ENCODE measurements at places on chromosomes 16 and 17.

GRCh38 chr16:84829168-84829965, 9.6 kb downstream of the CRISPLD2 start:
- no peak for DNase-seq

DNA sequence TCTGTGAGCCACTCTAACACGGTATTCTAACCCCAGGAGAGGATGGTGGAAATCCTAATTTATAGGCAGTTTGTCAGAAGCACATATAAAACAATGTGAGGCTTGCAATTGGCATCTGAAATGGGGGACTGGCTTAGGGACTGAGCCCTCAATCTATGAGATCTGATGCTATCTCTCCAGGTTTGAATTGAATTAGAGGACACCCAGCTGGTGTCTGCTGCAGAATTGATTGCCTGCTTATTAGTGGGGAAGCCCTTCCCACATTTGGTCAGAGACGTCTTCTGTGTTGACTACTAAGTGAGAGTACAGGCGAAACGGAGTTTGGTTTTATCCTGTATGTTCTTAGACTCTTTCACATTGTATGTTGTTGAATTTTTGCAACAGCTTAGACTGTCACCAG, 13.6 kb upstream of the TMIGD1 start:
- no peak for DNase-seq

GRCh38 chr16:60929-61878, 7.6 kb downstream of the SNRNP25 start:
- DNase-seq: no peak

DNA sequence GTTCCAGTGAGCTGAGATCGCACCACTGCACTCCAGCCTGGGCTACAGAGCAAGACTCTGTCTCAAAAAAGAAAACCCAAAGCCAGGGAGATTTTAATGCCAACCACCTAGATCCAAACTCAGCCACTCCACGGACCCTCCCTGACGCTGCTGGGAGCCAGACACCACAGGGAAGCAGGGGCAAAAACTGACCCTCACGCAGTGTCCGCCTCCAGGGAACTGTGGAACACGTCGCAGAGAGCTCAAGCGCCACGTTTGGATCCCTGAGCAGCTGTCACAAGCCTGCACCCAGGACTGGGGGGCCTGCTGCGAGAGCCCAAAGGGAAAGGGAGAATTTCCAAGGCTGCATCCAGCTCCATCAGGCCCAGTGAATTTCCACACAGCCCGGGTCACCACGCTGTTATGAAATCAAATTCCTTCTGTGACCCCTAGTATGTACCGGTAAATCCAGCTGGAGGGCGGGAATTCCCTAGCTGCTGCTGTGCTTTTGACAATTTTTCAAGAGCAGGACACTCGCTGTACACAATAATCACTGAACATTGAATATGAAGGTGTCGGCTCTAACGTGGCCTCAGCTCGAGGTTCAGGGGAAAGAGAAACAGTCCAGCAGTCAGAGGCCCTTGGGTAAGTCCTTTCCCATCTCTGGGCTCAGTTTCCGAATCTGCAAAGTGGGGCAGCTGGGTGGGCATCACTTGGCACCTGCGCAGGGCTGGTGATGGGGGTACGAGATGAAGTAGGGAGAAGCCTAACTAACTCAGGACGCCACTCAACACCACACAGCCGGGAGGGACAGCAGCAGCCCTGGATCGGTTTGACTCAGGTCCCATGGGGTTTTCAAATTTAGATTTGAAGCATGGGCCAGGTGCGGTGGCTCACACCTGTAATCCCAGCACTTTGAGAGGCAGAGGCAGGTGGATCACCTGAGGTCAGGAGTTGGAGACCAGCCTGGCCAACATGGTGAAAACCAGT, 8.6 kb downstream of the CARHSP1 start:
- no peak for DNase-seq

GRCh38 chr16:14007450-14007849, 63.7 kb upstream of the MRTFB start:
- no peak for DNase-seq

- no peak for DNase-seq
Observed at GRCh38 chr16:70741783-70742125, 55.9 kb upstream of the MTSS2 start.

- DNase-seq: no peak
Observed at GRCh38 chr17:57120814-57121213, 35.8 kb downstream of the AKAP1 start.

- DNase-seq: no peak
Observed at GRCh38 chr16:77246150-77246549, 46.9 kb downstream of the SYCE1L start.

DNA sequence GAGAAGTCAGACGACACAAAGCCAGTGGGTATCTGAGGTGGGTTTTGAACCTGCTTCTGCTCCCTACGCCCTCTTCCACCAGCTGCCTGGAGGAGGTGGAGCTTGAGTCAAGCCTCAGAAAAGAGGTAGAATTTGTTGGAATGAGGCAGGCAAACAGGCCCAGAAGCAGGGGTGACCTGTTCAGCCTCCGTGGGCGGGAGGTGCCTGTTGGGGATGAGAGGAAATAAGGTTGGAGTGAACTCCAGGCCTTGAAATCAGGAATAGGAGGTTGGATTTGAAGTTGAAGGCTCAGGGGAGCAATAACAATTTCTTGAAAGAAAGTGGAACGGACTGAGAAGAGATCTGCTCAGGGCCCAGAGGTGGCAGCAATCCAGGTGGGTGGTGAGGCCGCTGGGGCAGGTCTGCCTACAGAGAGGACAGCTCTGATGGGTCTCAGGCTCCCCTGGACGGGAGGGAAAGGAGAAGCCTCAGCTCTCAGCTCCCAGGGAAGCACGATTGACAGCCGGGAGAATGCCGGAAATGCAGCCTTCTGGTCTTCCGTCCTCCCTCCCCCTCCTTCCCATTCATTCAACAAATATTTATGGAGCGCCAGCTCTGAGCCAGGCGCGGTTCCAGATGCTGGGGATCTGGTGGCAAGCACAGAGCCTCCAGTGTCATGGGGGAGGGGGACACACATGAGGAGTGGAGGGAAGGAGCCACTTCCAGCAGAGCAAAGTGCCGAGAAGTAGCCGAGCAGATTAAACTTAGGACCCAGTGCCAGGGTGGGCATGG, 61.9 kb upstream of the CIBAR2 start:
- no peak for DNase-seq

- DNase-seq: no peak
Observed at GRCh38 chr16:70457446-70458166, 3.2 kb downstream of the FCSK start.

- no peak for DNase-seq
Observed at GRCh38 chr16:898216-898615, 72.6 kb downstream of the LMF1 start.

GRCh38 chr17:63349478-63350000, 96.6 kb downstream of the CYB561 start:
- DNase-seq: no peak

GRCh38 chr17:83081684-83082201, 2.3 kb downstream of the METRNL start:
- no peak for DNase-seq

DNA sequence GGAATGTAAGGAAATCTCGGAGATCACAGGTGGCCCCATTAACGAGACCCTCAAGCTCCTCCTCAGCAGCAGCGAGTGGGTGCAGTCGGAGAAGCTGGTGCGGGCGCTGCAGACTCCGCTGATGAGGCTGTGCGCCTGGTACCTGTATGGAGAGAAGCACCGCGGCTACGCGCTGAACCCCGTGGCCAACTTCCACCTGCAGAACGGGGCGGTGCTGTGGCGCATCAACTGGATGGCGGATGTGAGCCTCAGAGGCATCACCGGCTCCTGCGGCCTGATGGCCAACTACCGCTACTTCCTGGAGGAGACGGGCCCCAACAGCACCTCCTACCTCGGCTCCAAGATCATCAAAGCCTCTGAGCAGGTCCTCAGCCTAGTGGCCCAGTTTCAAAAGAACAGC, 16.2 kb downstream of the MLYCD start:
- no peak for DNase-seq

DNA sequence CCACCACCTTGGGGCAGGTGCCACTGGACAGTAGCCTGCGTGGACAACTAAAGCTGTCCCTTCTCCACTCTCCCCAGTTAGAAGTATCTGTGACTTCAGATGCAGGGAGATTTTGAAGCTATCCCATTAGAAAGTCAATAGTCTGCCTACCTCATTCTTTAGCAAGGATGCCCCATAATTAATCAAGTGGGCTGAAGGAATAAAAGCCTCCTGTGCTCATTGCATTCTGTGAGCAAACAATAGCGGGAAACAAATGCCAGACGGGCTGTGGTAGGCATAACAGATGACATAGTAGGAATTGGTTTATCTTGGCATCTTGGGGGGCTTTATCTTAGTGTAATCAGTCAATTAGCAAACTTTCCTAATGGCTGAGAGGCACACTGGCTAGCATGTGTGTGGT, 96.7 kb upstream of the HSBP1 start:
- DNase-seq: no peak

- DNase-seq: no peak
Observed at GRCh38 chr16:25823891-25824290, 132.1 kb downstream of the HS3ST4 start.

DNA sequence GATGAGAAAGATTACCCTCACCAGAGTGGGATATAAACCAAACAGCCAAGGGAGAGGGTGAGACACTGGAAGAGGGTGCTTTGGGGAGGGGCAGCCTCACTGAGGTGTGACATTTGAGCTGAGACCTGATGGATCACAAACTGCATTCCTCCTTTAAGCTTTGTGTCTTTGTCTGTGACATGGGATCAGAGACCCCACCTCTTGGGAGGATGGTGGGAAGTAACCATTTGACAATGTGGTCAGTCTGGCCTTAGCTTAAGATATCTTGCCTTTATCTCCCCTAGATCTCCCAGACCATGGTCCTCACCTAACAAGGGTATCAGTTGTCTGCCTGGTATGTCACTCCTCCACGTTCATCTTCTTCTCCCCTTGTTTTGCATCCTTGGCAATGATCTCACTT, 163.4 kb downstream of the SHISA9 start:
- DNase-seq: no peak

DNA sequence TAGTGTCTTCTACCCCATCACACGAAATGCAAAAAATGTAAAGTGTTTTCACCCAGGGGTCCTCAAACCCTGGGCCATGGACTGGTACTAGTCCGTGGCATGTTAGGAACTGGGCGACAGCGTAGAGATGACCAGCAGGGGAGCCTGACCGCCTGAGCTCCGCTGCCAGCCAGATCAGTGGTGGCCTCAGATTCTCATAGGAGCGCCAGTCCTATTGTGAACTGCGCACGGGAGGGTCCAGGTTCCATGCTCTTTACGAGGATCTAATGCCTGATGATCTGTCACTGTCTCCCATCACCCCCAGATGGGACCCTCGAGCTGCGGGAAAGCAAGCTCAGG, 4.5 kb downstream of the SCARF1 start:
- no peak for DNase-seq

- DNase-seq: no peak
Observed at GRCh38 chr17:17425005-17425404, 51.8 kb upstream of the MED9 start.

- peak; percentile 67 for DNase-seq
Observed at GRCh38 chr17:74280093-74280513, 6.1 kb downstream of the DNAI2 start.

DNA sequence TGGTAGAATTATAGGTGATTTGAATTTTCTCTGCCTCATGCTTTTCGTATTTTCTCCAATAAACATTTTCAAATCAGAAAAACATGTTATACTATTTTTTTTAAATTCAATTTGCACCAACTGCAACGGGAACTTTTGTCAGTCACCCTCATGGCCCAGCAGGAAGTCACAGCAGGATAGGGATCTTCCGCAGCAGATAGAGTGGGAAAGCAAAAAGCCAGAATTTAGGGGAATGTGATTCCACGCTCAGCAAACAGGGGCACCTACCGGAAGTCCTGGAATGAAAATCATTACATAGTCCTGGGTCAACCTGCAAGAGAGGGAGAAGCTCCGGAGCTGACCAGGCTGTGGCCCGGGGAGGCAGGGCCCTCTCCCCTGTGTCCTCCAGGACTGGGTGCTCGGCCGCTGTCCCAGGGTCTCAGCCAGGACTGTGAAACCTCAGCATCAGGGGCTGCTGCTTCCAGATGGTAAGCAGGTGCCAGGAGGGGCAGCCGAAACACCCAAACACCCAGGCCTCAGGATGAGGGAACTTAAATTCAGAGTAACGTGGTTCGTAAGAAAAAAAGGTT, 3.9 kb downstream of the SLC47A2 start:
- DNase-seq: no peak

DNA sequence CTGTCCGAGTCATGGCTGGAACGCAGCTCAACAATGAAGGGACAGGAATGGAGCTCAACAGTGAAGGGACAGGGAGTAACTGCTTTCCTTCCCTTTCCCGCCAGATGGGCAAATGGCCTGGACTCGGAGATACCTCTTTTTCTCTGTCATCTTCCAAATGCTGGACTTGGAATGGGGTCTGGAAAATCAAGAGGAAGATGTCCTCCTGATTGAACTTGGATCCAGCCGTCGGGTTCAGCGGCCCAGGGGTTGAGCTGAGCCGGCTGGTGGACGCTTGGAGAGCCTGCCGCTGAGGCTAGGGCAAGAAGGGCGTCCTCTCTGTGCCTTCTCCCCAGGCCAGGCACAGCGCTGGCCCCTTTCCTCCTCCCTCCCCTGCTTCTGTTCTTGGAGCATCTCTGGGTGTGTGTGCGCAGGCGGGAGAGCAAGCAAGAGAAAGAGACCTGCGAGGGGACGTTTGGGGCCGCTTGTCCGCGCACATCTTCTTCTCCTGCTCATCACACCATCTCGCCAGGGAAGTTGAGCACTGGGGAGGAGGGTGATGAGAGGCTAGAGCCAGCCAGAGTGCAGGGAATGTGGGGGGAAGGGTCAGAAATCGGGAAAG, 6.6 kb downstream of the NEUROD2 start:
- DNase-seq: no peak

DNA sequence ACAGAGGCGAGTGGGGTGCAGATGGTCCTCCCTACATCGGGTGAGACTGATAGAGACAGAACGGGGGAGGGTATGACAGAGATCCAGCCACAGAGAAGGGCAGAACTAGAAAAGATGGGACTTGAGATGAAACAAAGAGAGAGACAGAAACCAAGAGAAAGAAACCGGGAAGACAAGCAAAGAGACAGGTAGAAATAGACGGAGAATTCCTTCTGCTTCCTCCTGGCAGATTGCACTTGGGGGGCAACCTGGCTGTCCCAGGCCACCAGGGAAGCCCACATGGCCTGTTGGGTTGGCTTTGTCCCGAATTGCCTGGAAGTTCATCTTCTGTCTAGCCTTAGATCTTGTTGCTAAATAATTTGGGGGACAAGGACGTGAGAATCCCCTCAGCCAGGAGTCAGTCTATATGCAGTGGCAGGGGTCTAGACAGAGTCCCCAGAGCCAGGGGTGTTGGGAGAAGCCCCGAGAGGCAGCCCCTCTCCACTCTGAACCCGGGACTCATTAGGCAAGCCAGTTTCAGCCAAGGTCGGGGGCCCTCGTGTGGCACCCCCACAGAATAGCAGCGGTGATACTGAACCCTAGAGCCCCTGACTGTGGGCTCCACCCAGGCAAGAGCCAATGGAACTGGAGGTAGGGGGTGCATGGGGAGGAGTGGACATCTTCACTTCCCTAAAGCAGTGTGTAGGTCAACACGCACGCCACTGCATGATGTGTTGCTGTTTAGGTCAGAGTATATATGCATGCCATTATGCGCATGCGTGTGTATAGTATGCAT, 627 bp upstream of the TSPOAP1 start:
- peak; percentile 94 for DNase-seq
